Activated CD4-positive, alpha-beta T cell treated with anti-CD3 and anti-CD28 coated beads, Interleukin-2, amount 10 ng/mL, durations not matched to agents 24 days and 14 days (primary cell): ENCODE measurements at places on chromosomes 5 and 9. TPM values are rescaled to one million over a fixed set of nuclear protein-coding genes. Genes with fewer than 3 reads are reported as not detected.

Gene CCDC107
- 20.8 and 21.8 TPM in 2 replicates for total RNA-seq

Gene SIT1
- 80.4 and 81.8 TPM in 2 replicates for total RNA-seq

Gene PCDHGB4
- total RNA-seq = 0.21 TPM in 2 replicates

Gene FAXDC2
- not detected in 2 replicates for total RNA-seq

Gene SLC6A7
- not detected in 2 replicates for total RNA-seq

DNA sequence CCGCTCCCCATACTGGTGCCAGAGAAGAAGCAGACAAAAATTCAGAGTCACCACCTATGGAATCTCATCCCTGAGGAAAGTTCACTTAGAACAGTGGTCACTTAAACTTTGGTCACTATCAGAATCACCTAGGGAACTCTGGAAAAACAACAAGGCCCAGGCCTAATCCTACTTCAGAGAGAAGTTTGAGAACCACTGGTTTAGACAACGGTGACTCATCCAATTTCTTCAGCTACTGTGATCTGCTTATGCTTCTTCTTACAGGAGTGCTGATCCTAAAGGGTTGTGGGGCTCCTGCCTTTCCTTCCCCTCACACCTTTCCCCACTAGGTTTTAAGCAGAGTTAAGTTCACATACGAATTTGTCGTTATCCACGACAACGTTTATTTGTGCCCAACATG, 194.7 kb upstream of the KLF4 start:
- no peak for DNase-seq

GRCh38 chr9:87088621-87089365, 141.5 kb upstream of the GAS1 start:
- DNase-seq = no peak

- DNase-seq = no peak
These were observed 340.3 kb downstream of the KDM4C start for GRCh38 chr9:7097785-7098752.

- no peak for DNase-seq
These were observed 70.8 kb downstream of the ACTL7B start for GRCh38 chr9:108784998-108785397.
